ENCODE measurements at places on chromosomes 4 and X.

GRCh38 chr4:38490753-38491446 lies 173.1 kb upstream of the KLF3 start:
- no peak for DNase-seq

DNA sequence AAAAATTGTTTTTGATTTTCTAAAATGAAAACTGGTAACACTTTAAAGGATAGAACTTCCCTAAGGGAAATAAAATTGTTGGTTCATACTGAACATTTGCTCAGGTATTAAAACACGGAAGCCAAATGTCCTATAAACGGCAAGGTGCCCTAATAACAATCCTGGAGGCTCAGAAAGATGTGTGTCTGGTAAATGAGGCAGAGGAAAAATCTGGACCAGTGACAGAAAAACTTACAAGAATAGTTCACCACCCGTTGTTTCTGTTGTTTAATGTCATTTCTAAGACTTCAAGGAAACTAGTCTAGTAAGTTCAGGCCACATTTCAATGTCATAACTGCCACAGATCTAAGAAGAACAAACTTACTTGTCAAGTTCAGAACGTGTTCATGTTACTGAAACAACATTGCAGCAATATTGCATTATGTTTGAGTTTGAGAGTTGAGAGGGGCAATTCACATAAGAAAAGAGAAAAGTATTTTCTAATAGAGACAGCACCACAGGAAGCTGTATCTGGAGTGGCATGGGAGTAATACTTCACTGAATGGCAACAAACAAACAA lies 476.6 kb downstream of the GRXCR1 start:
- DNase-seq: no peak

DNA sequence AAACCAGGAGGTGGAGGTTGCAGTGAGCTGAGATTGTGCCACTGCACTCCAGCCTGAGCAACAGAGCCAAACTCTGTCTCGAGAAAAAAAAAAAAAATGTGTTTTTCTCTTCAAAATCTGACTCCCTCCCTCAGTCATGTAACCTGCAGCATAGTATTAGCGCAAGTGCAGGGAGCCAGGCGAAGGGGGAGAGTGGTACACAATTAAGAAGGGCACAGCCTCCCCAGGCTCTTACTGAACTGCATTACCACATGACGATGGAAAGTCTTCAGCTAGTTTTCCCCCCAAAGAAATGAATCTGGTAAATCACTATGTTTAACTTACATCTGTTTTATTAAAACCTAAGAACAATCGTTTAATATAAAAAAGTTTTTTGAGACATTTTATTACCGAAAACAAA lies 32.4 kb downstream of the PALLD start:
- no peak for DNase-seq

GRCh38 chrX:154038656-154039055 lies 19.0 kb upstream of the IRAK1 start:
- DNase-seq: no peak

GRCh38 chr4:38344929-38345328 lies 319.1 kb upstream of the KLF3 start:
- no peak for DNase-seq

- DNase-seq: no peak
Measured at GRCh38 chr4:1152290-1152689, 20.1 kb downstream of the SPON2 start.

GRCh38 chrX:24396931-24397279 lies 36.5 kb downstream of the SUPT20HL1 start:
- no peak for DNase-seq

GRCh38 chr4:159564615-159565014 lies 461.7 kb downstream of the RAPGEF2 start:
- DNase-seq: no peak

GRCh38 chr4:143019351-143019750 lies 165.4 kb upstream of the USP38 start:
- DNase-seq: no peak

DNA sequence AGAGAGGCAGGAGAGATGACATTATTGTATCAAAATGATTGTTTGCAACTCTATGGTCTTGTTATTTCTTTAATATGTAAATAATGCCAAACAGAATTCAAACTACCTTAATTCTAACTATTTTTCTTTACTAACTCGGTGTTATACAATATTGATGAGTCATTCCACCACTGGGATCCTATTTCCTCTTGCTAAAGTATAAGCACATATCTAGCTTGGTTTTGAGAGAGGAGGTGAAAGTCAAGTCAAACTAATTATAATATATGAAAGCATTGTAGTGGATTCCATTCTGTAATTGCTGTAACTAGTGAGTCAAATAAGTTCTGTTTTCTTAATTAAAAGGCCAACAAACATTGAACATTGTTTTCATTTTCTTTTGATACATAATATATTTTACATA lies 837.6 kb downstream of the PDHA2 start:
- no peak for DNase-seq

DNA sequence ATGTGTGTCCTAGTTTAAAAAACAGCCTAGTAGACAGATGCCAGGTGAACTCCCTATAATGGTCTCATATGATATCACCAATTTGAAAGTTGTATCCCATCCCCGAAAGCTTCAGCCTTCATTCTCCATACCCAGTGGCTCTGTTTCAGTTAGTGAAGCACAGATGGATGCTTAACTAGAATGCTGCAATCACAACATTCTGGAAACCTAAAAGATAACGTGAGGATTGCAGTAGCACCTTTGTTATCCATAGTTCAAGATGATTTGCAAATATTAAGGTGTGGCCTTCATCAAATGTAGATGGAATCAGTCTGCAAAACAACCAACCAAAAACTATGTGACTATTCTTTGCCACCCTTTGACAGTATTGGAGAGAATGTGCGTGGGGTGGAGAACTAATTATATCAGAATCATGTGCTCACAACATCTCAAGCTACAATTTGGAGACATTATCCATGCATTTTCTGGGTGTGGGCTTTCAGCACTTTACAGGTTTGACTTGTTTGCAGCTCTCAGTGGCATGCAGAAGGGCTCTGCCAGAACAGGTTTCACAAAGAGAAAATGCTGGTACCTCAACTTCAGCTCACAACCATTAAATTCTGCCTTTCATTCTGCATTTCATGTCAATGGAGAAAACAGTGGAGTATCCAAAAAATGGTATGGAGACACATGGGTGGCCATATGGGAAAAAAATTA lies 18.3 kb upstream of the PPID start:
- no peak for DNase-seq
